LHCN-M2 (cell line): ENCODE measurements at places on chromosomes 3 and 15. TPM values are rescaled to one million over a fixed set of nuclear protein-coding genes. Genes with fewer than 3 reads are reported as not detected.

The TIGIT gene
- not detected in 2 replicates for total RNA-seq

DNA sequence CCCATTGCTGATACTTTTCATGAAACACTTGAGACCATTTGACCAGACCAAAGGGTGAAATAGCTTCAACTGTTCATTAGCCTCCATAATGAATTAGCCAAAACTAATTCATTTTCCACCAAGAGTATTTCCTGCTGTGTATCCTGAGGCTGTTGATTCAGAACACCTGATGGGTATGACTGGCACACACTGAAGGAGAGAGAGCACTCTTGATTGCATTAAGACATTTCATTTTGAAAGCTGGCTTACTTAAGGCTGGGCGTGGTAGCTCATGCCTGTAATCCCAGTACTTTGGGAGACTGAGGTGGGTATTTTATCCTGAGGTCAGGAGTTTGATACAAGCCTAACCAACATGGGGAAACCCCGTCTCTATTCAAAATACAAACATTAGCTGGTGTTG, 175.6 kb downstream of the AGBL1 start:
- DNase-seq, result no peak

The CHCHD6 gene
- 23.5 and 25.5 TPM in 2 replicates for total RNA-seq

GRCh38 chr3:88150806-88151205, 1.0 kb downstream of the C3orf38 start:
- DNase-seq, result no peak

DNA sequence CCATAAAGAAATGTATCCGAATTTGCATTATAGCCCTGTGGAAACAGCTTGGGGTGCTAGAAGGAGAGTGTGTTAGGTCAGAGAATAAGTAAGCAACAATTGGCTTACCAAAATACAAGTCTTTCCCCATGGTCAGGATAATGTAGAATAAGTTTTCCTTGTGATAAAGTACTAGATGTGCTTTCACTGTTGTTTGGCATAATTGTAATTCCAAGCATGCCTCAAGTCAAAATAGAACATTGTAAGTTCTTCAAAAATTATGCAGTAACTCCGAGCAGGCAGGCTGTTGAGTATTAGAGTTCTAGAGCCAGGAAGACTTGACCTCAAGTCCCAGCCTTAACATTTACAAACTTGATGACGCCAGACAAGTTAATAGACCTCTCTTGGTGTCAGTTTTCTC, 242.0 kb downstream of the TUSC7 start:
- no peak for DNase-seq

The OXSM gene
- total RNA-seq, result 11.2 and 11.7 TPM in 2 replicates

The GOLGA6L7 gene
- total RNA-seq, result not detected in 2 replicates

DNA sequence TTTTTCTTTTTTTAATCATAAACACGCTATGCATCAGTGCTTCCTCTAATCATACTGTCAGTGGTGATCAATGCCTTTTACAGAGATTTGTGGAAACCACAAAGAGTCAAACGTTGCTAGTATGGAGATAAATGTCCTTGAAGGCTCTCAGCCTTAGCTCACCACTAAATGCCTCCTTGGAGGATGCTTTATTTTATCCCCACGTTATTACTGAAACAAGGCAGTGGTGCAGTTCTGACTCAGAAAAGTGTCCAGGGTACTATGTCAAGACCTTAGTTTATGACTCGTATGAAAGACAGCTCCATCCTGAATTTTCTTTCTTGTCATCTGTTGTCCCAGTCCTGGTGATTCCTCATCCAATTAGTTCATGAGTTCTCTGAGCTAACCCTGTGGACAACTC, 1146.7 kb downstream of the IGSF11 start:
- peak; percentile 32 for DNase-seq

The CISH gene
- 0.58 and 1.6 TPM in 2 replicates for total RNA-seq

GRCh38 chr15:91298101-91298500, 198.0 kb downstream of the SV2B start:
- DNase-seq, result no peak

DNA sequence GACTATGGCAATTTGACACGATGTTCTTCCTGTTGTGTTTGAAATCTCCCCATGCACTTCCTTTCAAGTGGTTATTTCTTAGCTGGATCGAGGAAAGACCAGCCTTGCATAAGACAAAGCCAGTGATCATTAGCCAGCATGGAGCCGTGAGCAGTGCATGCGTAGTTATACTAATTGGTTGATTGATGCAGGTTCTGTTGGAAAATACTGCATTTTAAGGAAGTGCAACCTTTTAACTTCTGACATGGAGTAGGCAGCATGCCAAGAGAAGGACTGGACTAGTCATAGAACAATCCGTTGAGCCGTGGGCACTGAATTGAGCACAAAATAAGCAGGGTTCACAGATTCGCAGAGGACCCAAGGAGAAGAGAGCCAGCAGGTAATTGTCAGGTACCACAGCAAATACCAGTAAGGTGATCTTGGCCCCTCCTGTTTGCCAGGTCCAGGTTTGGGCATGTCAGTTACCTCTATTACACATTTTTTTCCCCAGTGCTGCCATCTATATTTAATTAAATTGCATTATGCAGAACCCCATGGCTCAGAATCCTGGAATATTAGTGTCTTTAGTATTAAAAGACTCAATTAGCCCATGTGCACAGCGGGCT, 29.0 kb upstream of the BCL6 start:
- DNase-seq, result no peak

GRCh38 chr3:55036883-55037577, 109.2 kb upstream of the LRTM1 start:
- no peak for DNase-seq

DNA sequence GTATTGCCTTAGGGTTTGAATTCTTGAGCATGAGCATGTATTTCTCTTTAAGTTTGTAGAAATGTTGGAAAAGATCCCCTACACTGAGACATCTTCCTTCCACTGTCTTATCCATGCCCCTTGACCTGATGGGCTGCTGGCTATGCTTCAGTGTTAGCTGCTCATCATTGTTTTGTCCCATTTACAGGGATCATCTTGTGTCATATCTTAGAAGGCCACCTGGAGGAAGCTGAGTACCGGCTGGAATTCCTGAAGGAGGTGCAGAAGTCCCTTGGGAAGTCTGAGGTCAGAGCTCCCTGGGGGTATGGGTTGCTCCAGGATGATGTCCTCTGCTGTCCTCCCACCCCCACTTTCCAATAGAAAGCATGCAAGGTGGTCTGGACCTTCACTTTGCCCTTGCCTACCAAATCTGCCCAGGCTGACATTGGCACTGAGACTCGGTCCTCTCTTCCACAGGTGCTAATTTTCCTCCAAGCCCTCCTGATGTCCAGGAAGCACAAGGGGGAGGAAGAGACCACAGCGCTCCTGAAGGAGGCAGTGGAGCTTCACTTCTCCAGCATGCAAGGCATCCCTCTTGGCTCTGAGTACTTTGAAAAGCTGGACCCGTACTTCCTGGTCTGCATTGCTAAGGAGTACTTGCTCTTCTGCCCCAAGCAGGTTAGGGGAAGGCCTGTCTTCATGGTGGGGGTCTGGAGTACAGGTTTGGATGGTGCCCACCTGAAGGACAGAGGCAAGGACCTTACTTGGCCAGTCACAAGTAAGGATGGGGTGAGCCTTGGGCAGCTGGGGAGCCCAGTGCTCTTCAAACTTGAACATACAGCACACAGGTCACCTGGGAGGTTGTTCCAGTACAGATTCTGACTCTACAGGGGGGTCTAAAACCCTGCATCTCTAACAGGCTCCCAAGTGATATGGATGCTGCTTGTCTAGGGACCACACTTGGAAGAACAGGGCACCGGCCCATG, 17.7 kb downstream of the TTC21A start:
- peak; percentile 23 for DNase-seq

- DNase-seq, result no peak
Observed at GRCh38 chr3:182366746-182367145, 426.6 kb upstream of the ATP11B start.

DNA sequence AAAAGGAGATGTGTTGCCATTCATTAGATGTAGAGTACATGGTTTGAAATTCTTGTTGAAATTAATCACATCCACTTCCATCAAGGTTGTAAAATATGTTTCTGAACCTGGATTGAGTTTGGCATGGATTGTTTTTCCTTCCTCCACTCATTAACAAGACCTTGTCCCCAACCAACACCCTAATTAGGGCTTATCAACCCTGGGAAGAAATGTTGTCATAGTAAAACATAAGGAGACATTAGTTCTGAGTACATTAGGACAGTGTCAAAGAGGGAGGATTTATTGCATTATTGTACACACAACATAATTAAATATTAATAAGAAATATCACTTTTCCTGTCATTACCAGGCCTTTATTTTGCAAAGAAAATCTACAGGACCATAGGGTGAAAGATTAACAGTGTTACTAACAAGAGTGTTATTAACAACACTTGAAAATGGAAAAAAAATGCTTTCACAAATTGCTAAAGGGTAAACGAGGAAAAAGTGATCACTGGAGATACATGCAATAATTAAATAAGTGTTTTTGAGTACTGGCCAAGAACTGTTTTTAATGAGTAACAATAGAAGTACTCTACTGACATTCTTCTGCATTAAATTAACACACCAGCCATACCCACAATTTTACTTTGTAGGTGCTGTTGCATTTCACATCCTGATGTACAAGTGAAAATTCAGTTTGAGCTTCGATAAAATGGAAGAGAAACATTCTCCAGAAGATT, 30.4 kb upstream of the WDR72 start:
- DNase-seq, result no peak

DNA sequence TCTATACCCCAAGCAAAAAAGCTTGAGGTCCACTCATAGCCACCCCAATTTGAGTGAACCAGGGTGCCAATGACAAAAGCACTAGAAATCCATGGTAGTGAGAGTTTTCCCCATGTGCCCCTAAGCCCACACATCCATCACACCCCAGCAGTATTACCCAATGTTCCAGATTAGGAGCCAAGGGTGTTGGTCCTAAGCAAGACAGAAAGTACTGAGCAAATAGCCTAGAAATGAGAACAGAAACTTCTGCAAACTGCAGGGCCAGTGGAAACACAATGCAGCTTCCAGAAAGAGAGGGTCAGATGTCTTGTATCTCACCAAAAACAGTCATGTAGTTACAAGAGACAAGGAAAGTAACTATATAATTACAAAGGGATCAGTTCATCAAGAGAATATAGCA, 10.9 kb upstream of the OXTR start:
- no peak for DNase-seq

GRCh38 chr3:42689421-42690014, 4.2 kb downstream of the KLHL40 start:
- no peak for DNase-seq

The ZNF609 gene
- total RNA-seq, result 12.5 and 13.1 TPM in 2 replicates

GRCh38 chr3:119541547-119541946, 17.9 kb downstream of the CD80 start:
- DNase-seq, result no peak

The ZSCAN2 gene
- total RNA-seq, result 10.3 and 17.5 TPM in 2 replicates

The TEX55 gene
- total RNA-seq, result not detected in 2 replicates

The UNC13C gene
- total RNA-seq, result 0.06 and 0.11 TPM in 2 replicates

The TRAT1 gene
- total RNA-seq, result not detected in 2 replicates

GRCh38 chr15:99015698-99016568, 8.3 kb upstream of the PGPEP1L start:
- no peak for DNase-seq

GRCh38 chr3:141253326-141253725, 21.7 kb downstream of the PXYLP1 start:
- no peak for DNase-seq

The PRR23E gene
- total RNA-seq, result not detected in 2 replicates

DNA sequence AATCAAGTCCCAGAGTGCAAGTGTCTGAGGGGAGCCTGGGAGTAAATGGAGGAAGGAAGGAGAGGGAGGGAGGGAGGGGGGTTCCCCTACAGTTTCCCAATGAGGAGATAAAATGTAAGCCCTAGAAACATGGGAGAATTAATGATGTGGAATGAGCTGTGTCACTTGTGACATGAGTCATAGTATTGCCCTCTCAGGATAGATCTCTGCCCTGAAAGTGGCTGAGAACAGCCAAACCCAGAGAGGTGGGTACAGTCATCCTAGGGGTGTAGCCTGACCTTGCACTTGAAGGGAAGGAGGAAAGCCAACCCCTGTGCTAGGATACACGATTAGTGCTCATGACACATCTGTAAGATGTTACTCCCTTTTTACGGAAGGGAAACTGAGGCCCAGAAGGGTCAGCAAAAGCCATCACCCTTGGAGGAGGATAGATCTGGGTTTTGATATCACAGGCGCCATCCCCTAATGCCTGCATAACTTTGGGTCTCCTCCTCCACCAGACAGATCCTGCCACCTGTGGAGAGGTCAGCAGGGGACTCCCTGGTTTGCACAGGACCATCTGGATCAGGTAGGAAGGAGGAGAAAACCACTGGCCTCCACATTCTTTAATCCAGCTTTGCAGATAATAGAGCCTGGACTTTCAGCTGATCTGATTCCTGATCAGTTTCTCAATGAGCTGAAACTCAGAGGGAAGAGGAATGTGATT, 23.1 kb upstream of the USP3 start:
- peak; percentile 52 for DNase-seq

DNA sequence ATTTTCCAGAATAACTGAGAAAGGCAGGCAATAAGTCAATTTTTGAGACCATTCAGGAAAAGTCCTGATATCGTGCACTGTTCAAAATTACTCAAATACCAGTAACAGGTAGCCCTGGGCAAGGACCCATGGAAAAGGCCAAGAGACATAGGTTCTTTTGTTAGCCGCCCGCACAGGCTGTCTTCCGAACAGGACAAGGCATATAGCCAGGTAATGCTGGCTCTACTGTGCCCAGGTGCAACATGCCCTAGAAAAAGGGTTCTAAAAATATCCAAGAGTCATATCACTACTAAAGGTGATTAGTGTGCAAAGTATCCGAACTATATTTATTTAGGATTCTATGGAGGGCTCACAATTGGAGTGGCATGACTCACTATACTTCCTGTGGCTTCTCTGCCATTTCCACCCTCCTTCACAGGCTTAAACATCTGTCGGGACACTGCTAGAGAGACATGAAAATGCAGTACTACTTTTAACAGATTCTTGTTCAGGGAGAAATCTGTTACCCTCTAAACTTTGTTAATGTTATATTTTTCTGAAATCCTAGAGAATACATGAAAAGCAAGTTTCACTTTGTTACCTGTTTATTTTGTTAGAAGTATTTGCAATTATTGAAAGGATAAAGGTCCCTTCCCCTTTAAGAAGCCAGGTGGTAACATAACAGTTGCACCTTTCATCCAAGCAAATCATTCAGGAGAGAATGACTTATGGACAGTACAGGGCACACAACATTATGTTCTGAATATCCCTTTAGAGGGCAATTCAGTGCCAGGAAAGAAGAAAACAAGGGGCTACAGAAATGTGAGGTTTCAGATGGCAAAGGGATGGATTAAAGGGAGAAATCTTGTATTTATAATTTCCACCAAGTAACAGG, 293.3 kb upstream of the THBS1 start:
- peak; percentile 78 for DNase-seq

DNA sequence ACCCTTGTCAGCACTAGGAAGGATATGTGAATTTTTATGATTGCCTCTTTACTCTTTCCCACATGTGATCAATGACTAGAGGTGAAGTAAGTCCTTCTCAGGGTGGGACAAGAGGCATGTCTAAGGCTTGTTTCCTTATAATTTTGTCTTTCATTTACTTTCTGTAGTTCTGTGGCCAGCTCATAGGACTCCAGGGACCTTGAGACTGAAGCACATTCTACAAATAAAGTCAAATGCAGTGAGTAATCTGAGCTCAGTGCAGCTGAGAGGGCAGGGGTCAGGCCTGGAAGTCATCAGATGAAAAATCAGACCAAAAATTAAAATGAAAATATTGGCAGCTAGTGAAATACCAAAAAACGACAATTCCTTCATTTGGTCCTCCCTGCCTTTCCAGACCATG, 424.7 kb upstream of the THBS1 start:
- DNase-seq, result peak; percentile 94

- no peak for DNase-seq
Observed at GRCh38 chr3:60514866-60515265, 736.4 kb downstream of the FHIT start.

GRCh38 chr15:66849393-66849745, 147.3 kb downstream of the SMAD6 start:
- no peak for DNase-seq

The GOLGA8R gene
- 1.3 and 2.0 TPM in 2 replicates for total RNA-seq

GRCh38 chr15:87949151-87949574, 307.4 kb downstream of the NTRK3 start:
- DNase-seq, result no peak
